GM12865 (cell line): ENCODE measurements at places on chromosomes 11 and 22.

DNA sequence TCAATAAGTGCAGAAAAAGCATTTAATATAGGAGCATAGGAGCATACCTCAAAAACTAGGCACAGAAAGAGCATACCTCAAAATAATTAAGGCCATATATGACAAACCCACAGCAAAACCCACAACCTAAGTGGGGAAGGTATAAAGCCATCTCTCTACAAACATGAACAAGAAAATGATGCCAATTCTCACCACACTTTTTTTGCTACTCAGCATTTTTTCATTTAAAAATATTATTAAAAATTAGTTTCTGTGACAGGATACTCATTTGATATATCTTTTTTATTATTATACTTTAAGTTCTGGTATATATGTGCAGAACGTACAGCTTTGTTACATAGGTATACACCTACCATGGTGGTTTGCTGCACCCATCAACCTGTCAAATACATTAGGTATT lies 352.0 kb downstream of the LUZP2 start:
- DNase-seq: no peak

GRCh38 chr11:35116245-35116644 lies 22.7 kb upstream of the CD44 start:
- no peak for DNase-seq

DNA sequence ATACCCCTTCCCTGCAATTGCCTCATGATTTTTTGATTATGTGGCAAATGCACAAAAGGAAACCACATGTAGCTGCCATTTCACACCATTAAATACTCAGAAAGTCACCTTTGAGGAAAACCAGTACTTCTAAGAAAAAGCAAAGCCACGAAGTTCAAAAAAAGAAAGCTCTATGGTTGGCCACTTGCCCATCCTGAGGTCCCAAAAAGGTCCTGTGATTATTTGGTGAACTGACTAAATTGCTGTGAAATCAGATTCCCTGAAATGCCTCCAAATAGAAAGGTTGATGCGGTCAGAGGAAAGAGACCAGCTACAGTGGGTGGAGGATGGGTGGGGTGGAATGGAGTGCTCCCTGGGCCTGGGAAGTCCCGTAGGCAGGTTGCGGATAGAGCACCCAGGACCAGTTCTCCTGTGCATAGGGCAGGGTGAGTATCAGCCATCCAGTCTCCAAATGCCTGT lies 26.9 kb downstream of the MRPL16 start:
- no peak for DNase-seq

DNA sequence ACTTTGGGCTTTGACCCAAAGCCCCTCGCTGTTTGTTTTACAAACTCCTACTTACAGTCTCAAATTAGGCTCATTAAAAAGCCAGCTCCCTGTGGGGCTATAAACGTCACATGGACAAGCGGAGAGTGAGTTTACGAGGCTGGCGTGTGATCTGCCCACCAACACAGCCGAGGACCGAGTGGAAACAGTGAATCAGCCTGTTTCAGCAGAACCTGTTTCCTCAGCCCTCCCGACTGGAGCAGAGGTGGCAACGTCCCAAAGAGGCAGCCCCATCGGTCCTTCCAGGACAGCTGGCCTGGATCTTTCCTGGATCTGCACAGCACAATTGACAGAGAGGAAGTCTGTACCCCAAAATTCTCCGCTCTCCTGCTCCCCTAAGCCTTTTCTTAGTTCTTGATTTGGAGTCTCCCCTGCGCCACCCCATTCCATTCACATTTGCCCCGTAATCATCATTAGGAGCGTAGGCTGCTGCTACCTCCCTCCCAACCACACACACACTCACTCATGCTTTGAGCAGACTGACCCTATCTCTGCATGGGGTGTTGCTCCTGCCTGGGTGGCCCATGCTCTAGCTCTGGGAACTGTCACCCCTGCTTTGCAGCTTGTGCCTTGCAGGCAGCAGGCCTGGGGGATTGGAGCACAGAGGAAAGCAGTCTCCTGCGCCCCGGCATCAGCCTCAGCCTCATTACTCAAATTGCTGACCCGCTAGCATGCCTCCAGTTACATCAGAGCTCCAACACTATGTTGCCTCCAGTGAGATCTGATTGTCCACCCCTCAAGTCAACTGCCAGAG lies 117.8 kb downstream of the NAT10 start:
- no peak for DNase-seq

DNA sequence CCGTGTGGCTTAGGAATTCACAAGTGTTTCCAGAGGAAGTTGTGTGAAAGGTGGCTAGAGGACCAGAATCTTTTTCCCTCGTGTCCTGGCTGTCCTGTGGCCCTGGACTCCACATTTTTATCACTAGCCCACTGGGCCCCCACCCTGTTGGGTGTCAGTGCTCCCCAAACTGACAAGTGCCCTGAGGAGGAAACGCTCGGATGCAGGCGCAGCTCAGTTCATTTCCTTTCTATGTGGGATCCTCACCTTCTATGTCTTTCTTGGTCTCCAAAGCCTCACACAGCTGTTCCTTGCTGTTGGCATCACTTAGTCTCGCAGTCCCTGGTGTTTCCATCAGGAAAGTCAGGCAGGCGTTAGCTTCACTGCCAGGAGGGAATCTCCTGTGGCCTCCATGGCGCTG lies 68.0 kb upstream of the KCNQ1OT1 start:
- no peak for DNase-seq
